ENCODE measurements at places on chromosomes 7 and 10. TPM values are rescaled to one million over a fixed set of nuclear protein-coding genes. Genes with fewer than 3 reads are reported as not detected.

DNA sequence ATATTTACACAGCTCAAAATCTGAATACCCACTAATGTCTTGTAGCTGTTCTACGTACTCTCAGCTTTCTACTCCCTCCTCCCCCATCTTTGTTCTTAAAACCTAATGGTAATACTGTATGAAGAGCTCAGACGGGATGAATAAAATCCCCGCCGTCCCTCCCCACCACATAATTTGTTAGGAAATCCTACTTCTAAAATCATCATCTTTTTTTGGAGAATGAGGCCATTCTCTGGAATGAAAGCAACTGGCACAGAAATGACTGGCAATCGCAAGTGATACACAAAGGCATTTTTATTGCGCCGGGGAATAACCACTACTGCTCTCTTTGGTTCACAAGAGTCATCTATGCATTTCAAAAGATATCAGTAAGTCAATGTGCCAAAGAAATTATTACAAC lies 27.3 kb downstream of the SLC35B4 start:
- no peaks in the 10 kb centered on the region for H3K4me1 ChIP-seq
- H3K27me3 ChIP-seq: no peaks in the 10 kb centered on the region
- no peak overlapping the region for H3K27ac ChIP-seq
- no peaks in the 10 kb centered on the region for H3K36me3 ChIP-seq

DNA sequence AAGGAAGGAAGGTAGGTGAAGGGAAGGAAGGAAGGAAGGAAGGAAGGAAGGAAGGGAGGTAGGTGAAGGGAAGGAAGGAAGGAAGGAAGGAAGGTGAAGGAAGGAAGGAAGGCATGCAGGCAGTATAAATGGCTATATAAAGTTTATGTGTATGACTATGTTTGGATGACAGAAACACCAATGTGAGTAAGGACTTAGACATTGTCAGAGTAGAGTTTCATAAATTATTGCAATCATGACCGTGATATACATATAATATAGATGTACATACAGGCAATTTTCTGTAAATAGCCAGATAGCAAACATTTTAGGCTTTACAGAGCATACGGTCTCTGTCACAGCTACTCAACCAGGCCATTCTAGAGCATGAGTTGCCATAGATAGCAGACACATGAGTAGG lies 133.8 kb upstream of the AKR1E2 start:
- DNase-seq: no peak
- no peaks in the 10 kb centered on the region for H3K27me3 ChIP-seq
- H3K27ac ChIP-seq: no peak overlapping the region

- no peaks in the 10 kb centered on the region for H3K36me3 ChIP-seq
- no peaks in the 10 kb centered on the region for H3K27me3 ChIP-seq
- H3K27ac ChIP-seq: no peak overlapping the region
- no peak for DNase-seq
- no peak overlapping the region for H3K4me3 ChIP-seq
- no peaks in the 10 kb centered on the region for H3K4me1 ChIP-seq
Measured at GRCh38 chr7:29237489-29237888, 42.9 kb downstream of the CHN2 start.

DNA sequence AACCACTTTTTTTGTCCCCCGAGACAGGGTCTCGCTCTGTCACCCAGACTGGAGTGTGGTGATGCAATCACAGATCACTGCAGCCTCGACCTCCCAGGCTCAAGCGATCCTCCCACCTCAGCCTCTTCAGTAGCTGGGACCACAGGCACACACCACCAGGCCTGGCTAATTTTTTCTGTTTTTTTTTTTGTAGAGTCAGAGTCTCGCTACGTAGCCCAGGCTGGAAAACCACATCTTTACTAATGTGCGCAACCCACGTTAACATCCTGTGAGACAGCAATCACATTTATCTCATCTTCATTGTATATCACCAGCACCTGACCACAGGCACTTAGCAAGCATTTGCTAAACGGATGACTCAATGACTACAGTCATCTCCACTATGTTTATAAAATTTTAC lies 77.8 kb upstream of the ATP6V0A4 start:
- H3K27me3 ChIP-seq: no peaks in the 10 kb centered on the region
- no peaks in the 10 kb centered on the region for H3K4me1 ChIP-seq
- no peak overlapping the region for H3K4me3 ChIP-seq
- no peak for DNase-seq

DNA sequence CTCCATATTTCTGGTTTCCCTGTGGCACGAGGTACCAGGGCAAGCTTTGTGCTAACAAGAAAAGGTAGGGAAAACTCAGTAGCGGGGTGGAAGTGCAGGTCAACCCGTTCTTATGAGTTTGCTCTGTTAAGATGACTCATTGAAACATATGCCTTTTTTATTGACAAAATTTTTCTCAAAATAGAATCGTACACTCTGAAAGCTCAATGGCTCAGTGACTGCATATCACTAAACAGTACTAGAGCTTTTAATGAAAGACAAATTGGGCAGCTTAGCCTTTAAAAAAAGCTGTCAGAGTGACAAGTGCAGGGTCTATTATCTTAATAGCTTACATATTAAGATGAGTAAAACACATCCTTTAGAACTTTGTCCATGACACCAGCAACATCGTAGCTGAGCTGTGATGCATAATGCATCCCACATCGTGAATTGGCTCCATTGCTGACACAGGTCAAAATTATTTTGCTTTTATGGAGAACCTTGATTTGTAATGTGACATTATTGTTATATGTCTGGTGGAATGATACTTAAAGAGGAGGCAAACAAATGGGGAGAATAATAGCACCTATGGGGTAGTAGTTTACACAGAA lies 264.4 kb downstream of the ETV1 start:
- no peaks in the 10 kb centered on the region for H3K36me3 ChIP-seq
- H3K27me3 ChIP-seq: no peaks in the 10 kb centered on the region
- no peaks in the 10 kb centered on the region for H3K4me1 ChIP-seq
- DNase-seq: no peak
- H3K4me3 ChIP-seq: no peak overlapping the region

GRCh38 chr7:150999001-150999400 lies 8.2 kb downstream of the NOS3 start:
- no peak for DNase-seq
- H3K27me3 ChIP-seq: no peaks in the 10 kb centered on the region
- H3K4me3 ChIP-seq: no peak overlapping the region
- H3K27ac ChIP-seq: no peak overlapping the region
- H3K36me3 ChIP-seq: no peaks in the 10 kb centered on the region
- H3K4me1 ChIP-seq: peaks cover 15% of the 10 kb centered on the region

- DNase-seq: no peak
- no peaks in the 10 kb centered on the region for H3K27me3 ChIP-seq
- H3K27ac ChIP-seq: no peak overlapping the region
- peaks cover 12% of the 10 kb centered on the region for H3K4me1 ChIP-seq
- H3K36me3 ChIP-seq: no peaks in the 10 kb centered on the region
Measured at GRCh38 chr7:54780490-54780889, 21.5 kb upstream of the SEC61G start.

- H3K4me3 ChIP-seq: no peak overlapping the region
- no peak for DNase-seq
- no peak overlapping the region for H3K27ac ChIP-seq
- no peaks in the 10 kb centered on the region for H3K36me3 ChIP-seq
- no peaks in the 10 kb centered on the region for H3K4me1 ChIP-seq
Measured at GRCh38 chr10:63430091-63430998, 35.4 kb downstream of the JMJD1C start.

DNA sequence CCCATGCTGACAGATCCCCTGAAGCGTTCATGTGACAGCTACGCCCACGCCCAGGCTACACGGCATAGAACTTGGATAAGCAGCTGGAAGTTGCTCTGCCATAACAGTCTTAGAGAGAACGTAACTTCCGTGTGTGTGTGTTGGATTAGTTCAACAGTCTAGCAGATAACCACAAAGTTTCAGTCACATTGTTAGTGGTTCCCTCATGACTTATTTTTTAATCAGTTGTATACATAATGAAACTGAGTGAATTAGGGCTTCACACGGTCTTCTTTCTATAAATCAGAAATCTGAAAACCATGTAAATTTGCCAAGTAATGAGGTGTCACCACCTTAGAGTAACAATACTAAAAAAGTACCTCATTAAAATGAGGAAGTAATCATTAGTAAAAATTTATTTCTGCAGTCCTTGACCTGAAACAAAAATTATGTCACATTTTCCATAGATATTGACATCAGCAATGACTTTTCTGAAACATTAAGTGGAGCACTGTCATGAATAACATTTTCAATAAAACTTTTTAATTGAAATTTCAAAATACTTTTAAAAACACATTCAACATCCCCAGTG lies 21.7 kb upstream of the MACC1 start:
- H3K4me3 ChIP-seq: no peak overlapping the region
- H3K27ac ChIP-seq: no peak overlapping the region
- H3K4me1 ChIP-seq: no peaks in the 10 kb centered on the region

DNA sequence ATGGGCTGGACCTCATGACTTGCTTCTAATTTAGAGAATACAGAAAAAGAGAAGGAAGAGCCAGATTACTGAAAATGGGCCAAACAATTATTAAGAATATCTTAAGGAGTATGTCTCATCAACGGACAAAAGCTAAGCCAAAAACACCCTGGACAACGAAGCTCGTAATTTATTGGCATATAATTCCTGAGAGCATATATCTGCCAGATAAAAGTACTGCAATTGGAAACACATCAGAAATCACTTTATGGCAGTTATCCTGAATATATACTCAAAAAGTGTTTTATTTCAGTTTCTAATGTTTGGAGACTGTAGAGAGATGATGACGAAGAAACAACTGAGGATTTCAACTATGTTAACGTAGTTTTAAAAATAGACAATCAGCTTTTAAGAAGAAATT lies 211.8 kb downstream of the CSTF2T start:
- DNase-seq: no peak
- no peak overlapping the region for H3K4me3 ChIP-seq
- H3K27me3 ChIP-seq: no peaks in the 10 kb centered on the region
- no peaks in the 10 kb centered on the region for H3K36me3 ChIP-seq
- no peak overlapping the region for H3K27ac ChIP-seq

GRCh38 chr7:140671966-140672365 lies 779 bp upstream of the ADCK2 start:
- H3K4me1 ChIP-seq: no peaks in the 10 kb centered on the region
- peaks cover 8% of the 10 kb centered on the region for H3K27me3 ChIP-seq
- peak; percentile 52 for DNase-seq
- no peaks in the 10 kb centered on the region for H3K36me3 ChIP-seq
- peak overlapping the region; percentile 30 for H3K4me3 ChIP-seq

DNA sequence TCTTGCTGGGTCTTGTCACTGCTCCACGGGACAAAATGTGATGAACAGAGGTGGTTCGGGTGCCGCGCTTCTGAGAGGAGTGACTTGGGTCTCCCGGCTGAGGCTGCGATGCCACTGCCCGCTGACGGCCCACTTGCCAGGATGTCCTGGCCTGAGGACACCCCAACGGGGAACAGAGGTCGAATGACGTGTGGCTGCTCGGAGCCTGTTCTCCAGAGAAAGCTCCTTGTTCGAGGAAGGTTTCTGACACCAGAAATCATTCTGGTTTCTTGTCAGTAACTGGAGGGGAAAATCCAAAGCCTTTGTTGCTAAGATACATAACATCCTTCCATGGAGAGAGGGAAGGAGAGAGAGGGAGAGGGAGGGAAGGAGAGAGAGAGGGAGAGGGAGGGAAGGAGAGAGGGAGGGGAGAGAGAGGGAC lies 236.4 kb downstream of the WDR37 start:
- H3K27me3 ChIP-seq: no peaks in the 10 kb centered on the region
- H3K4me1 ChIP-seq: peaks cover 7% of the 10 kb centered on the region
- no peak overlapping the region for H3K4me3 ChIP-seq
- H3K36me3 ChIP-seq: no peaks in the 10 kb centered on the region
- no peak overlapping the region for H3K27ac ChIP-seq
- DNase-seq: peak; percentile 52

DNA sequence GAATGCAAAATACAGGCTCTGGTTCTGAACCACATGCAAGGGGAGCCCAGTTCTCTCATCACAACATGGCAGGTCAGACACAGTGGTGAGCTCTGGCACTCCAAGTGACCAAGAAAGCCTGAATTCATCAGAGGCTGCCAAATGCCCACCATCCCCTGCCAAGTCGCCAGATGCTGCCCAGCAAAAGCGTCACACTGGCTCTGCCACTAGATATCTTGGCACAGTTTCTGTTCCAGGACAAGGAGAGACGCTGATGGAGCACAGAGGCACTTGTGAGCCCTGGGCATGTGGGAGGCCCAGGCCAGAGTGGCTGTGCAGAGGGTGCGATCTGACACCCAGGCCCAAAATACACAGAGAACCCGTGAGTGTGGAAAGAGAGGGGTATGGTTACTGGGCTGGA lies 57.8 kb downstream of the GAD2 start:
- no peaks in the 10 kb centered on the region for H3K27me3 ChIP-seq
- no peak overlapping the region for H3K27ac ChIP-seq
- no peaks in the 10 kb centered on the region for H3K36me3 ChIP-seq
- DNase-seq: no peak
- no peak overlapping the region for H3K4me3 ChIP-seq

DNA sequence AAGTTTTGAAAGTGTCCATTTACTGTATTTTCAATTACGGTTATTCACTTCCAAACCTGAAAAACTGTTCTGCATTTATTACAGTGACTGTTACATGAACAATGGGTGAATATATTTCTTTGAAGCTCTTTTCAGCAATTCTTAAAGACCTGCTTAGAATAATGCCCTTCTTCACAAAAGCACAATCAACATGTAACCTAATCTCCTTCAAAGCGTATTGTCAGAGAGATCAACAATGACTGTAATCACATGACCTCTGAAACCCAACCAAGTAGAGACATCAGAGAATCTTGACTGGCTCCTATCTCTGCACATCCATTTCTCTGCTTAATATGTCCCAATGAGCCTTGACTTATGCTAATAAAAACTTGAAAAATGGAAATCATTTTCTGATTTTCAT lies 126.7 kb downstream of the NRCAM start:
- no peaks in the 10 kb centered on the region for H3K27me3 ChIP-seq
- no peaks in the 10 kb centered on the region for H3K36me3 ChIP-seq
- H3K4me1 ChIP-seq: peaks cover 10% of the 10 kb centered on the region
- no peak for DNase-seq
- H3K27ac ChIP-seq: no peak overlapping the region

DNA sequence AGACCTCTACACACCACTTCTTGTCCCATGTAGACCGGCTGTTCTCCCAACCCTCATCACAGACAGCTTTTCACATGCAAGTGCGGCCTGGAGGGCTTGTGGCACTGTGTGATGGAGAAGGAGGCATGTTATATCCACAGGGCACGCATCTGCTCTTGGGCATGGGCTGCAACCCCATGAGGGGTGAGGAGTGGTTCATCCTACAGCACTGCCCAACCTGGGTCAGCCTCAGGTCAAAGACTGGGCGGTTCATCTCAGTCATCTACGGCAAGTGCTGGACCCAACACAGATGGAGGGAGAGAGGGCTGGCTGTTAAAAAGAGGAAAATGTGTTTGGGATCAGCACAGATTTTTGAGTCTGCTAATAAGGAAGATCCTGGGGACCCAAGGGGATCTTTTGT lies 2.2 kb downstream of the FSCN3 start:
- no peak overlapping the region for H3K27ac ChIP-seq
- peaks cover 4% of the 10 kb centered on the region for H3K36me3 ChIP-seq
- H3K4me3 ChIP-seq: no peak overlapping the region
- no peak for DNase-seq
- no peaks in the 10 kb centered on the region for H3K4me1 ChIP-seq
- H3K27me3 ChIP-seq: no peaks in the 10 kb centered on the region

Gene LIPJ
- total RNA-seq: not detected

Gene GSTO2
- total RNA-seq: 12.7 TPM

Gene IL6
- total RNA-seq: 0.41 TPM

Gene TMEM140
- total RNA-seq: not detected

Gene PLEKHS1
- total RNA-seq: not detected

Gene GDF2
- not detected for total RNA-seq

Gene ASB15
- total RNA-seq: not detected

Gene AGAP5
- 3.1 TPM for total RNA-seq

Gene PTN
- 28.6 TPM for total RNA-seq

Gene LEP
- total RNA-seq: not detected

Measured in H1 (cell line).